ENCODE measurements at places on chromosomes 2 and 18.
A peak's percentile ranks its signal among the peaks of the same experiment; 100 is the strongest.

DNA sequence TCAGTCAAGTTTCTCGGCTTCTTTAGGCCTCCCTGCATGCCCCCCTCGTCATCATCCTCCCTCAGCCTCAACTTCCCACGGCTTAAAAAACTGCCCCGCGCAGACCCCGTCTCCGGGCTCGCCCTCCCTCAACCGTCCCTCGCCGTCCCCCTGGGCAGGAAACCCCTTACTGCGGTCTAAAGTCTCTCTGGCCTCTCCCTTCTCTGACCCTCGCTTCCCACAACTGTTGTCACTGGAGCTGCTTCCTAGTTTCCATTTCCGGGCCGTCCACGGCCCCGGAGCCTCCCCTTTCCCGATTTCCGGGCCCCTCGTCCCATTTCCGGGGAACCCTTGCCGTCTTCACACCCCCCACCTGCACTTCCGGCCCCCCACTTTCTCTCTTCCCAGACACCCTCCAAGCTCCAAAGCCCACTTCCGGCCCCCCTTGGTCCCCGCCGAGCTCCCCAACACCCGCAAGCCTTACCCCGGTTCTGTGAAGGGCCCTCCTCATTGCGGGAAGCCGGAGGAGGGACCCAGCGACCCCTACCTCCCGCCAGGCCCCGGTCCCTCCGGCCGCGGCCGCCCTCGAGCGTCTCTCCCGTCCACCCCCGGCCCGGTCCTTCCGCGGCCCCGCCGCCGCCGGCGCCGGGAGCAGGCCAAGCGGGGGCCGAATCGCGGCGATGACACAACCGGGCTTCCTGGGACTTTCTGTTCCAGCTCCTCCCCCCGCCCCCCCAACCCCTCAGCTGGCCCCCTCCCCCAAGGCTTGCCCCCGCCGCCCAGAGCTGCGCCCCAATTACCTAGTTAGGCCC, 513 bp downstream of the TRIP12 start:
- peak; percentile 82 for DNase-seq

- peak; percentile 70 for DNase-seq
Measured at GRCh38 chr2:95278051-95278471, 3.8 kb downstream of the PROM2 start.

DNA sequence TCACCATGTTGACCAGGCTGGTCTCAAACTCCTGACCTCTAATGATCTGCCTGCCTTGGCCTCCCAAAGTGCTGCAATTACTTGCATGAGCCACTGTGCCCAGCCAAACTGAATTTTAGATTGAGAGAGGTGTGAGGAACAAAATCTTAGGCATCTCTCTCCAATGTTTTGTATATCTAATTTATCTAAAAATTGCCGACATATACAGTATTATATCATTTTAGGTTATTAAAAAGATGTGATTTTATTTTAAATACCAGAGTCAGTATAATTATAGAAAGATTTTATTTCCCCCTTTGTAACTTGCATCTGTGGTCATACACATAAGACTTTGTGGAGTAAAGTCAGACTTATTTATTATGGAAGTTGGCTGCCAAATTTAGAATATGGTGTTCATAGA, 10.1 kb downstream of the PMS1 start:
- no peak for DNase-seq

GRCh38 chr2:141393214-141393545, 737.6 kb downstream of the LRP1B start:
- no peak for DNase-seq

- no peak for DNase-seq
Measured at GRCh38 chr2:20457661-20458630, 11.1 kb downstream of the RHOB start.

- DNase-seq = peak; percentile 56
Measured at GRCh38 chr2:238910751-238911351, 63.0 kb downstream of the TWIST2 start.

GRCh38 chr2:31233741-31234682, at the start of gene EHD3:
TSS of gene EHD3 (plus strand) at chr2:31234152. CDS start at chr2:31234622, 470 bp downstream.
- peak; percentile 94 for DNase-seq

DNA sequence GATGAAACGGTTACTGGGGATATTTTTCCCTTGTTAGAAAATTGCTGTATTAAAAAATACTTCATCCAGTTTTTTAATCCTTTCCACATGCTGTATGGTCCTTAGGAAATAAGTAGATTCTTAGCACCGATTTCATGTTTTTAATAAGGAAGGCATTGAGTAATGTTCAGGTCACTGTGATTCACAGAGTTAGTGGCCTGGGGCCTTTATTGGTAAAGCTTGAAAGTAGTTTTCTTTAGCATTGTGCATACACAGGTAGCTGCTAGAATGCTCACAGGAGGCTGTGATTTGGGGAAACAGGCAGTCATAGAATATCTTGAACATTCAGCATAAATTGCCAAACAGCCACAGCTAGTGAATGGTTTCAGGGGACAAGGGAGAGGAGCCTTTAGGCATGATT, 79.8 kb downstream of the XRCC5 start:
- no peak for DNase-seq
